Endothelial cell (in vitro differentiated cells): ENCODE measurements at places on chromosomes 16 and 17. TPM values are rescaled to one million over a fixed set of nuclear protein-coding genes. Genes with fewer than 3 reads are reported as not detected.

DNA sequence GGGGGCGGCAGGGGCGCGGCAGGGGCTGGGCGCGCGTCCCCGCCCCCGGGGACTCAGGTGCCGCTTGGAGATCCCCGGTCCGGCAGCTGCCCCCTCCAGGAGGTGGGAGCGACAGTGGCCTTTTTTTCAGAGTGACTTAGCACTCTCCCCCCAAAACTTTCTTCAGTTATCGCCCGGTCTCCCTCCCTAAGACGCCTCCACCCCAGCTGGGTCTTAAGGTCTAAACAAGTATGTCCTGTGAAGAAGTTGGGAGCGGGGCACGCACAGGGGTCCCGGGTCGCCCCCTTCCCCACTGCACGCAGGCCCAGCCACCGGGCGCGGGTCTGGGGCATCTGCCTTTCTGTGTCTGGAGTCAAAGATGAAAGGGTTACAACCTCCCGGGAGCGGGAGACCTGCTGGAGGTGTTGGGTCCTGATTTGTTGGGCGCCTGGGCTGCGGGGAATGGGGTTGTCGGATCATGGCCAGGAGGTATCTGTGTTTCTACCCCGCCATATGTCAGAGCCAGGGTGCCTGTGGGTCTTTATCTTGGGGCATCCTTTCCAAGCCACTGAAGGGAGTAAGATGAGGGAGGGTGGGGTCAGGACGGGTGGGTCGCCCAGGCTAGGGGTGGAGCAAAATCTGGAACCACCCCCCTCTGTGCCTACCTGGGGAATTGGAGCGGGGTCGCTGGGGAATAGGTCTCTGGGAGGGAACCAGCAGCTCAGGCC, 757 bp downstream of the FMNL1 start:
- peak overlapping the region; percentile 93 for H3K4me3 ChIP-seq
- no peak overlapping the region for H3K27ac ChIP-seq
- H3K27me3 ChIP-seq: peaks cover 12% of the 10 kb centered on the region
- no peaks in the 10 kb centered on the region for H3K36me3 ChIP-seq

- no peak for DNase-seq
- H3K4me1 ChIP-seq: peaks cover 8% of the 10 kb centered on the region
- H3K27me3 ChIP-seq: peaks cover 8% of the 10 kb centered on the region
- H3K36me3 ChIP-seq: peaks cover 12% of the 10 kb centered on the region
Observed at GRCh38 chr17:28573521-28573920, 2.2 kb upstream of the PIGS start.

The EFNB3 gene
- 61.9 TPM for total RNA-seq

- H3K27ac ChIP-seq: no peak overlapping the region
- H3K4me3 ChIP-seq: no peak overlapping the region
- H3K36me3 ChIP-seq: no peaks in the 10 kb centered on the region
- H3K4me1 ChIP-seq: no peaks in the 10 kb centered on the region
Observed at GRCh38 chr16:86632944-86633343, 54.6 kb downstream of the FOXL1 start.

- no peak overlapping the region for H3K4me3 ChIP-seq
- DNase-seq: peak; percentile 59
- peaks cover 4% of the 10 kb centered on the region for H3K27me3 ChIP-seq
- H3K36me3 ChIP-seq: peaks cover 10% of the 10 kb centered on the region
Observed at GRCh38 chr16:53509906-53510703, 7.1 kb upstream of the AKTIP start.

The KREMEN2 gene
- not detected for total RNA-seq

DNA sequence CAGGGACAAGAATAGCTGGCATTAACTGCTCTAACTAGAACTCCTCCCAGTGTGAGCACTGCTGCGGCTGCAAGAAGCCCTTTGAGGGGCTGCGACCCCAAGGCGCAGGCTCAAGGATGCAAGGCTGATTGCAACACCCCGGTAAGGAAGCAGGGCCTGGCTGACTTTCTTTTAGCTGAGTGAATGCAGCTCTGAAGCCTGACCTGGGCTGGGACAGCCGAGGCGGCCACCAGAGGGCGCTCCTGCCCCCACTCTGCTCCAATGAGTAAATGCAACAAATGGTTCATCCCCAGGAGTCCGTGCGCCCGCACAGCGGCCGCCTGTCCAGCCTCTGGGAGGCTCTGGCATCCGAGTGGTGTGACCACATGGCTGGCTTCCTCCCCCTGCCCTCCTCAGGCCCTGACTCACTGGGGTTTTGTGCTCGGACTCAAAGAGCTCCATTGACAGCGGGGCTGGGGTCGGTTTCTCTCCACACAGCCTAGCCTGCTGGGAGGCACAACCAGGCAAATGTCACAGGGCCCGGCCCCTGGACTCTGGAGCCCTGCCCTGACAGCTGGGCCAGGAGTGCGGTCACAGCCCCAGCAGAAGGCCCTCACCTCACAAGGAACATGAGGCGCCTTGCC, at the start of gene SMIM5:
Gene SMIM5, plus strand, starts transcription at position 572 of the 623 bp plus-strand sequence. CDS start 6,768 bp downstream, outside the sequence.
- peak within 1 kb of the TSS; percentile 63 for H3K4me3 ChIP-seq
- peak within 1 kb of the TSS; percentile 61 for H3K27ac ChIP-seq
- peaks cover 8% of the 10 kb centered on the region for H3K27me3 ChIP-seq
- peak; percentile 94 for DNase-seq
- H3K4me1 ChIP-seq: peaks cover 8% of the 10 kb centered on the region

The DRC3 gene
- 4.3 TPM for total RNA-seq

The SCNN1G gene
- not detected for total RNA-seq

GRCh38 chr17:64133546-64134215, 3.7 kb upstream of the ERN1 start:
- no peak overlapping the region for H3K4me3 ChIP-seq
- H3K4me1 ChIP-seq: peaks cover 10% of the 10 kb centered on the region
- peak; percentile 24 for DNase-seq
- H3K27me3 ChIP-seq: peaks cover 2% of the 10 kb centered on the region
- peaks cover 4% of the 10 kb centered on the region for H3K36me3 ChIP-seq
- no peak overlapping the region for H3K27ac ChIP-seq
